ENCODE measurements at places on chromosomes 1 and 21. TPM values are rescaled to one million over a fixed set of nuclear protein-coding genes. Genes with fewer than 3 reads are reported as not detected.

CDA gene
- total RNA-seq, result 5.9 TPM

RHBG gene
- total RNA-seq, result not detected

FCRL1 gene
- not detected for total RNA-seq

GRCh38 chr1:208069317-208069716 lies 158.4 kb upstream of the CD34 start:
- DNase-seq, result no peak

- DNase-seq, result no peak
Observed at GRCh38 chr21:45328198-45329091, 40.8 kb upstream of the POFUT2 start.

All from GM23248 (cell line).